ENCODE measurements at places on chromosomes 6 and 20. TPM values are rescaled to one million over a fixed set of nuclear protein-coding genes. Genes with fewer than 3 reads are reported as not detected.

ARMH2 gene
- not detected for total RNA-seq

DACT2 gene
- total RNA-seq, result 7.3 TPM

SEL1L2 gene
- total RNA-seq, result not detected

ASF1A gene
- 26.8 TPM for total RNA-seq

RHAG gene
- not detected for total RNA-seq

BTN1A1 gene
- 0.38 TPM for total RNA-seq

PCK1 gene
- not detected for total RNA-seq

FAM83C gene
- not detected for total RNA-seq

HS3ST5 gene
- 3.5 TPM for total RNA-seq

ARFRP1 gene
- 19.0 TPM for total RNA-seq

DNA sequence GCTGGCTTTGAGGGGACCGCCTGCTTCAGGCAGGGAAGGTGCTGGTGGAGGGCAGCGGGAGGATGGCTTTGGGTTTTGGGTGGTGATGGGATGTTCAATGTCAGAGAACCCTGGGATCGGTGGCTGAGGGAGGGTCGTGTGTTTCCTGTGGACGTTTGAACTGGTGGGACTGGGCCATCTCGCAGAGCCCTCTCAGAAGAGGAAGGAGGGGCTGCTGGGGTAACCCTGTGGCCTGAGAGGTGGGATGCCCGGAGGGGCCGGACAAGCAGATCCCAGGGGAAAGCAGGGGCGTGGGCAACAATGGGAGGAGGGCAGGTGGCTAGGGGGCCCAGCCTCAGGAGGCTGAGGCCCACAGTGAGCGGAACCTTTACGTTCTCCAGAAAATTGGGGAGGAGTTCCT, 34.9 kb downstream of the PYGB start:
- no peak for DNase-seq
- H3K4me1 ChIP-seq, result no peaks in the 10 kb centered on the region
- H3K27me3 ChIP-seq, result no peaks in the 10 kb centered on the region
- H3K36me3 ChIP-seq, result peaks cover 2% of the 10 kb centered on the region
- no peak overlapping the region for H3K27ac ChIP-seq

DNA sequence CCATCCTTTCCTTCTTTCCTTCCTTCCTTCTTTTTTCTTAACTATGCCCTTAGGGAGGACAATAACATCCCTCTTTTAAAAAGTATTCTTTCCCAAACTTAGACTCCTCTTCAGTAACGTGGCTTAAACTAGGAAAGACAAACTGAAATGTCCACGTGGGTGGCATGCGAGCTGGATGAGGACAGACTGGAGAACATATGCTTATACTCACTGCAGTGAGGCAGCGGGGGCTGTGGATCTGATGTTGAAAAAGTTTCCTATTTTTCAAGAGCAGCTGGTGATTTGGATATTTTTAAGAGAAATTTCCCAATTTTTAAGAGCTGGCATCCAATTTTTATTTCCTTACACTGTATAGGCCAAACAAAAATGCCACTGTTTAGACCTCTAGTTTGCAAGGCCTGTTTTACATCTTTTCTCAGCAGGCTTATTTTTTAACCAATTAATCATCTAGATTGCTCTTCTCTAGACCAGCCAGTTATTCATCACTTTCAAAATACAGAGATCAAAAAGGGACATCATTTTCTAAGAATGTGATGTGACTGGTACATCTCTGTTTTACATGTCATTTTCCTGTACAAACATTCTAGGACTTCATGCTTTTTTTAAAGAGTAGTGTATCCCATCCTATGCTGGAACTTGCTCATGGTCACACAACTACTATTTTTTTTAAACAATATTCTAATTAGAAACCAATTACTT, 226.5 kb downstream of the BTBD9 start:
- H3K36me3 ChIP-seq, result no peaks in the 10 kb centered on the region
- no peak for DNase-seq
- H3K4me3 ChIP-seq, result no peak overlapping the region
- no peaks in the 10 kb centered on the region for H3K4me1 ChIP-seq

GRCh38 chr20:58021481-58021880, 207.0 kb downstream of the ANKRD60 start:
- H3K4me3 ChIP-seq, result no peak overlapping the region
- no peaks in the 10 kb centered on the region for H3K27me3 ChIP-seq
- no peak overlapping the region for H3K27ac ChIP-seq
- no peaks in the 10 kb centered on the region for H3K36me3 ChIP-seq

DNA sequence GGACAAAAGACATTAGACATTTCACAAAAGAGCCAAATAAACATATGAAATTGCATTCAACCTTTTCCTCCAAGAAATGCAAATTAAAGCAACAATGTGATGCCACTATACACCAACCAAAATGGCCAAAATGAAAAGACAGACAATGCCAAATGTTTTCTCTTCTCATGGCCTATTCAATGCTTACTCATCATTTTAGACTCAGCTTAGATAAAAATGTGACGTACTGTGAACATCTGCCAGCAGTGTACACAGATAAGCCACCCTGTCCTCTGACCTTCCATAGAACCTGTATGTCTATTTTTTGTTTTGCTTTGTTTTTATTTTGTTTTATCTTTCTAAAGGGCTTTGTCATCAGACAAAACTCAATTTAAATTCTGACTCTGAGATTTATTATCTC, 385.2 kb downstream of the FRK start:
- H3K4me1 ChIP-seq, result no peaks in the 10 kb centered on the region
- no peaks in the 10 kb centered on the region for H3K36me3 ChIP-seq
- no peak for DNase-seq
- H3K4me3 ChIP-seq, result no peak overlapping the region

DNA sequence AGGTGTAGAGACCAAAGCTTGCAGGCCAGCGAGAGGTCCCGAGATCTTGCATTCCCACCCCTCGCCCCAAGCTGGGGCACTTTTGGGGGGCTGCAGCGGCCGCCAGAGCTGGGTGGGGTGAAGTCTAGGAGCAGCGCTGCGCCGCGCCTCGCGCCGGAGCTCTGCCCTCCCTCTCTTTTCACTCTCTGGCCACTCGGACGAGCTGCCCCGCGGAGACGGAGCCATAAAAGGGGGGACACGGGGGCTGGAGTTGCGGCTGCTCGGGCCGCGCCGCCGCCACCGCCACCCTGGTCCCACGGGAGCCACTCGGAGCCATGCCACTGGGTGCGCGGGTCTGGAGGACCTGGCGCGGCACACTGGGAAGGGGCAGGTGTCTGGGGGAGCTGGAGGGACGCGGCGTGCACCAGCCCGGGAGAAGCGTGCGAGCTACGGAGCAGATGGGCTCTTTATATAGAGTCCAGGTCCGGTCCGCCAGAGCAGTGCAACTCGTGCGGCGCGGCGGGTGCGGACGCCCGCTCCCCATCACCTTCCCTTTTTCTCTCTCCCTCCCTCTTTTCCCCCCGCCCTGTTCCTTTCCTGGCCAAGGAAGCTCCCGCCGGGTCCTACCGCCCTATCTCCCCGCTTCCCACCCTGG, 687 bp upstream of the HTR1B start:
- no peak overlapping the region for H3K27ac ChIP-seq
- H3K27me3 ChIP-seq, result peaks cover 81% of the 10 kb centered on the region

DNA sequence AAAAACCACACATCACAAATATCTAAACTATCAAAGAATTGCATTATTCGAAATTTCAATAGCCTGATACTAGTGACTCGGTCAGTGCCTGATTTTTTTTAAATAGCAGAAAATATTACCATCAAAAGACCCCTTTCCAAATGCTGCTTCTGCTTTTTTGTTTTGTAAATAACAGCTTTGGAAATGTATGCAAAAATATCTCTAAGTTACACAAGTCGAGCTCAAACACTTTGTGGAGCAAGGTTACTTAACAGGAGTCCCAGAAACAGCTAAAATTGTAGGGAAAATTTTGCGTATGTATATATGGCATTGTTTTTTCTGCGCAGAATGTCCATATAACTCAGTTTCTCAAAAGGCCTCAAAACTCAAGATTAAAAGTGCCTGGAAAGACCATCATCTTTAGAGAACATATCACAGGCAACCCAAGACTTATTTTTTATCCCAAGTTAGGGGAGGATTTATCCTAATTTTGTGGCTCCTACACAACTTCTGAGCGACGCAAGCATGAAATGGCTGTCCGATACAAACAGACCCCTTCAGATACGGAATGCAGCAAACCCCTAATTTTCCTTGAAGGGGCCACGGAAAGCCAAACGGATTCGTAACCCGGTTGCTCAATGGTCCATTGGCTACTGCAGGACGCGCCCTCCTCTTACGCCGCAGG, 1.3 kb downstream of the CEP85L start:
- H3K4me1 ChIP-seq, result peaks cover 27% of the 10 kb centered on the region
- DNase-seq, result no peak
- no peaks in the 10 kb centered on the region for H3K36me3 ChIP-seq
- H3K27ac ChIP-seq, result no peak overlapping the region
- H3K4me3 ChIP-seq, result peak overlapping the region; percentile 77
- 0 out of 2 replicates have a peak, but pooled peaks cover 2% of the 10 kb centered on the region for H3K27me3 ChIP-seq

DNA sequence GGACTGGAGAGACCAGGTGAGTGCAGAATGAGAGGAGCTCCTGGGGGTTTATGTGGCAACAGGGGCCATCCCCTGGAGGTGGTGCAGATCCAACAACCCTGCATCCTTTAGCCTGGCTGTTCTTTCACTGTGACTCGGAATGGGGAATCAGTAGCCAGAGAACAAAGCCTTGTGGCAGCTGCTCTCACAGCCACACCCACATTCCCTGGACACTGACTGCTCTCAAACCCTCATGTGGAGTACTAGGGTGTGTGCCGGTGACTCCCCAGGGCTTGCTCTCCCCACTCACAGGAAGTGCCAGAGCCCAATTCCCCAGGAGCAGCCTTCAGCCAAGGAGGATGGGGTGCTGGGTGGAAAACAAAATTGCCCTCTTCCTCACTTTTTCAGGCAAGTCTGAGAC, 30.2 kb upstream of the GGTLC1 start:
- H3K27me3 ChIP-seq, result no peaks in the 10 kb centered on the region
- no peaks in the 10 kb centered on the region for H3K4me1 ChIP-seq
- no peak overlapping the region for H3K4me3 ChIP-seq
- H3K27ac ChIP-seq, result no peak overlapping the region
- DNase-seq, result no peak

GRCh38 chr6:152648105-152648504, 10.9 kb upstream of the SYNE1 start:
- no peak overlapping the region for H3K4me3 ChIP-seq
- H3K4me1 ChIP-seq, result no peaks in the 10 kb centered on the region
- no peak for DNase-seq
- no peaks in the 10 kb centered on the region for H3K27me3 ChIP-seq
- no peak overlapping the region for H3K27ac ChIP-seq

- no peaks in the 10 kb centered on the region for H3K27me3 ChIP-seq
- no peak for DNase-seq
- H3K4me3 ChIP-seq, result no peak overlapping the region
- H3K27ac ChIP-seq, result no peak overlapping the region
- no peaks in the 10 kb centered on the region for H3K4me1 ChIP-seq
Observed at GRCh38 chr6:69097948-69098347, 462.9 kb downstream of the ADGRB3 start.

DNA sequence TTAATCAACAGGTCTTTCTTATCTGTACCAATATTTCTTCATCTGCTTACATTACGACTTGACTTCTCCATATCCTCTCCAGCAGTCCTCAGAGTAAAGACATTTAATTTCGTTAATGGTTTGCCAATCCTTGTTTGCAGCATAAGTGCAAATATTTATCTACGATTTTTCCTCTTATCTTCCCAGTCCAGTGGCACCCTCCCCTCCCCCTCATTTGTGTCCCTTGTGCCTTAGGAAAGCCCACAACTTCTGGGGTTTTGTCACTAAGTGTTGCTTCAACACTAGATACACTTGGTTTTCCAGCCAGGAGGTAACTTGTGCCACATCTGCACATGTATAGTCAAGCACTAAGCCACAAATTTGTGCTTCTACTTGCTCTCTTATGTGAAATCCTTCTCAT, 327.2 kb downstream of the CBLN4 start:
- no peak overlapping the region for H3K4me3 ChIP-seq
- DNase-seq, result no peak
- 0 out of 2 replicates have a peak, but pooled peaks cover 2% of the 10 kb centered on the region for H3K36me3 ChIP-seq
- H3K4me1 ChIP-seq, result no peaks in the 10 kb centered on the region
- H3K27ac ChIP-seq, result no peak overlapping the region

- H3K4me1 ChIP-seq, result peaks cover 3% of the 10 kb centered on the region
- no peaks in the 10 kb centered on the region for H3K36me3 ChIP-seq
- no peak overlapping the region for H3K4me3 ChIP-seq
- H3K27me3 ChIP-seq, result no peaks in the 10 kb centered on the region
- DNase-seq, result no peak
Observed at GRCh38 chr6:104574135-104574750, 285.5 kb downstream of the HACE1 start.

DNA sequence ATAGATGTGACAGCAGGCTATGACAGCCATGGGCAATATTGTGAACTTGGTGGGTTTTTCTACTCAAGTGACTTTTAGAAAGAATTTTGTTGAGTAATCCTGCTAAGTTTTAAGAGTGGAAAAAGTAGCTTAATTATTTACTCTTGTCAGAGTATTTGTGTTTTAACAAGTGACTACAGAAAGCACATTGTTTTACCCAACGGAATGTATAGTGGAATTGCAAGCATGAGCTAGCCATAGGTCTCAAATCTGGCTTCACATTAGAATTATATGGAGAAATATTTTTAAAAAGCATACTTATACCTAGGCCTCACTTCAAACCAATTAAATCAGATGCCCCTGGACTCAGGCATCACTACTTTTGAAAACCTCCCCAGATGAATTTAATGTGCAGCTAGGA, 35.5 kb upstream of the GOPC start:
- DNase-seq, result no peak
- no peak overlapping the region for H3K27ac ChIP-seq
- peaks cover 5% of the 10 kb centered on the region for H3K36me3 ChIP-seq
- no peaks in the 10 kb centered on the region for H3K4me1 ChIP-seq

- no peak overlapping the region for H3K4me3 ChIP-seq
- no peaks in the 10 kb centered on the region for H3K27me3 ChIP-seq
- no peak for DNase-seq
- no peaks in the 10 kb centered on the region for H3K36me3 ChIP-seq
- H3K4me1 ChIP-seq, result peaks cover 17% of the 10 kb centered on the region
Observed at GRCh38 chr6:75171986-75172385, 33.9 kb downstream of the COL12A1 start.

DNA sequence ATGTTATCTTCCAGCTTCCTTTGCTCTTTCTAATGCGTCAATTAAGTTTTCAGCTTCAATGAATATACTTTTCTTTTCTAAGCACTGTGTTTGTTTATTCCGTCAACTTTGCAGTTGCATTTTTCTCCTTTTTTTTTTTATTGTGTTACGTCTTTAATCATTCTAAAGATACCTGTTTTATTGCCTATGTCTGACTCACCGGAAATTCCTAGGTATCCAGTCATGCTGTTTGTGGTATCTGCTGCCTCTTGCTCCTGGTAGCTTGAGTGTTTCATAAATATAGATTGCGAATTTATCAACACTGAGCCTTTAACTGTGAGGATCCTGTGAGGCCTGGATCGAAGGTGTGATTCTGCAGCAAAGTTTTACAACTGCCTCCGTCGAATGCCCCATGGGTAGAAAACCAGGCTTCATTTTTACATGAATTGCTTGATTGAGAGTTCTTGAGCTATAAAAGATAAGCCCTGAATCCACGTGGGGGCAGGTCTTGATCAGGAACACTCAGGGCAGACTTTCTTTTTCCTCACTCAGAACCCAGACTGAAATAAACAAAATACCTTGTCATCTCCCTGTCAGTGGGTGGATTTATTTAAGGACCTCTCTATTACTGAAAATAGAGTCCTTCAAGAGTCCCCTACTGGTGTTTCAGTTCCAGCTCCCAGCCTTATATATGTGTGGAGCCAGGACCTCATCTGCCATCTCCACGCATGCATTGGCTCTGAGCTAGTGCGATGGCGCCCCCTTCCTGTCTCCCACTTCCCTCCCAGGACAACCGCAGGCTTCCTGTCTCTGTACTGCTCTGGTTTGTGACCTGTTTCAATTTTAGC, 60.1 kb upstream of the LRRC1 start:
- no peak overlapping the region for H3K27ac ChIP-seq
- DNase-seq, result peak; percentile 80
- H3K27me3 ChIP-seq, result no peaks in the 10 kb centered on the region
- peaks cover 8% of the 10 kb centered on the region for H3K4me1 ChIP-seq

Data from GM23338 (cell line).